LHCN-M2 (cell line): ENCODE measurements at places on chromosomes 7 and 10. TPM values are rescaled to one million over a fixed set of nuclear protein-coding genes. Genes with fewer than 3 reads are reported as not detected.

GRCh38 chr7:50190776-50191175 is 97.7 kb upstream of the ZPBP start:
- DNase-seq, result no peak

- peak; percentile 55 for DNase-seq
These were observed 8.0 kb upstream of the EPHA1 start for GRCh38 chr7:143416565-143417149.

- no peak for DNase-seq
These were observed 178.4 kb downstream of the ADARB2 start for GRCh38 chr10:1558906-1559305.

- peak; percentile 99 for DNase-seq
These were observed at the start of the genes MRPL32 and PSMA2 for GRCh38 chr7:42931834-42932651. MRPL32 (plus strand) TSS chr7:42932376; CDS start chr7:42932387, 11 bp downstream. PSMA2 (minus strand) TSS chr7:42932174; CDS start chr7:42932158, 16 bp downstream.

DNA sequence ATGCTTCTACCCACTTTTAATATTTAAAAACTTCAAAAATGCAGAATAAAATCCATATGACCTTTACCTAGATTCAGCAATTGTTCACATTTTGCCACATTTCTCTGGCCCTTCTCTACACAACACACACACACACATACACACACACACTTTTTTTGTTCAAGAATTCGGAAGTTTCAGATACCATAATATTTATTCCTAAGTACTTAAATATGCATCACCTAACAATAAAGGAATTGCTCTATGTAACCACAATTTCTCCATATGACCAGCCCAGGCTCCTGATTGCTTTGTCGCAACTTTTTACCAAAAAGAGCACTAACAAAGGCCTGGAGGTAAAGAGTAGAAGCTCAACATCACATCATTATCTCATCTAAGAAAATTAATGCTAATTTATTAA is 106.6 kb downstream of the FAS start:
- DNase-seq, result no peak

DNA sequence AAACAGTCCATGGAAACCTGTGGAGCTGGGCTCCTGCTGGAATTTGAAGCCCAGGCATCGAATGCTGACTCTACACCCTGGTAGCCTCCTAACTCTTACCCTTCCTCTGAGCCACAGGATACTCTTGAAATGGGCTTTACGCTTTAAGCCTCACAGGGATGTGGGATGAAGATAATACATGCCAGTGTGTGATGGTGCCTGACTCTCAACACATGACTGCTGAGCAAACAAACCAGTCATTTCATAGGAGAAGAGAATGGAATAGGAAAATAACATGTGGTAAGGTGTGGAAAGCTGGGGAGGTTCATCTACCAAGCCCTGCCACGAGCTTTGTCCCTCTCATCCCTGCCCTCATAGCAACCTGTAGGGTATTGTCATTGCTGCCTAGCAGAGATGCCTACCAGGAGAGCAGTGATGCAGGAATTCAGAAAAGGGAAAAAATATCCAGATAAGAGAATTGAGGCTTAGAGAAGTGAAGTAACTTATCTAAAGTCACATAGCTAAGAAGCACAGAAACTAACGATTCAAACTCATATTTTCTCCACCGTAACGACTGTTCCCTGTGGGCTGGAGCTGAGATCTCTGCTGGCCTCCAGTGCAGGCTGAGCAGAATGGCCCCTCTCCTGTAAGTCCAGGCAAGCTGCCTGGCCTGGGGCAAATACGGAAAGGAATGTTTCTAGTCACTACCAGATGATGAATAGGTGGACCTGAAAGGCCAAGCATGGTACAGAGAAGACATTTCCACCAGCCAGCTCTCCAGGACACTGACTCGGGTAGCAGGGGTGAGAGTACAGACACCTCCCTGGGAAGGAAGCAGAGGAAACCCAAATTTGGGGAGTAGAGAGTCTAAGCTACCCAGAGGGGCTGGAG is 90.2 kb upstream of the DUSP5 start:
- DNase-seq, result no peak

DNA sequence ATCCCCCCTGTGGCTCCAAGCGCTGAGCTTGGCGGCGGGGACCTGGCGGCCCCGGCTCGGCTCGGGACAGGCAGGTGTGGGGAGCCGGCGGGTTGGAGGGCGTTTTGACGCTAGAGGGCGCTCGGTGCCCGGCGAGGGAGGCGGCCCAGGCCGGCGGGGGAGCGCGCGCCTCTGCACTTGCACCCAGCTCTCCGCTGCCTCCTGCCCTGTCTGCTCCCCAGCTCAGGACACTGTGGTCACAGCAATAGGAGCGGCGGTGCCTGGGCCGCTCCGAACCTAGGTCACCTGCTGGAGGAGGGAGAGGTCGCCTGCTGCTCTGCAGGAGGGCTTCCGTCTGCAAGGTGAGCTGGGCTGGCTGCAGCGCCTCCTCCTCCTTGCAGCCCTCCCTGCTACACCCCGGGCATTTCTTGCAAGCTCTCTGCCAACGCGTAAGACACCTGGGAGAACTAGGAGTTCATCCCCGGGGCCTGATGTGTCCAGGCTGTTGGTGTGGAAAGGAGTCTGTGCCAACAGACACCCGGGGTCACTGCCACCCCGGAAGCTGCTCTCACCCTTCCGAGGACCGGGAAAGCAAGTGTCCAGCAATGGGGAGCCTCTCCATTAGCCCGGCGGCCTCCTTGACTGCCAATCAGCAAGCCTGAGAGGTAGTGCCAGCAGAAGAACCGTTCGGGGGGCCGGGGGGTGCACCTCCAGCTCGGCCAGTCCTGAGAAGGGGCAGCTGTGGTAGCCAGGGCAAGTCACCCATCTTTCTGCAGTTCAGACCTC is 620.4 kb downstream of the GALNT17 start:
- DNase-seq, result no peak

DNA sequence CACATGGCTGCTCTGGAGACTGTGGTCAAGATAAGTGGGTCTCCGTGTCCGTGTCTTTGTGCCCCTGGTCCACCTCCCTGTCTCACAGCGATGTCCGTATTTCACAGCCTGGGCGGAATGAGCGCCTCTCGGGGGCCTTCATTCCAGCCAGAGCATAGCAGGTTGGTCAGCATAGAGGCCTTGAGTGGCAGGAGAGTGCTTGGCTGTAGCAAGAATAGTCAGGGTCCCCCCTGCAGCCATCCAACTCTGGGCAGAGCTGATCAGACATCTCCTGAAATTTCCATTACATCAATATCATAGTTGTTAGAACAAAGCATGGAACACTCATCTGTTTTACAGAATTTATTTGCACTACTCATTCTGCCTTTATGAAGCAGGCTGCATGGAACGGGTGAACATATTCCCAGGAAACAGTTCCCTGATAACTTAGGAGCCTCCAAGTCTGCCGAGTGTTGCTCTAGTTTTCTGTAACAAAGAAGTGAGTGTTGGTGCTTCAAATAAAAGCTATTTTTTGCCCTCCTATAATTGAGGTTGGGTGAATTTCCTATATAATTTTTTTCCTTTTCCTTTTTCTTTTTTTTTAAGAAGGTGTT is 255.3 kb downstream of the INHBA start:
- DNase-seq, result no peak

DNA sequence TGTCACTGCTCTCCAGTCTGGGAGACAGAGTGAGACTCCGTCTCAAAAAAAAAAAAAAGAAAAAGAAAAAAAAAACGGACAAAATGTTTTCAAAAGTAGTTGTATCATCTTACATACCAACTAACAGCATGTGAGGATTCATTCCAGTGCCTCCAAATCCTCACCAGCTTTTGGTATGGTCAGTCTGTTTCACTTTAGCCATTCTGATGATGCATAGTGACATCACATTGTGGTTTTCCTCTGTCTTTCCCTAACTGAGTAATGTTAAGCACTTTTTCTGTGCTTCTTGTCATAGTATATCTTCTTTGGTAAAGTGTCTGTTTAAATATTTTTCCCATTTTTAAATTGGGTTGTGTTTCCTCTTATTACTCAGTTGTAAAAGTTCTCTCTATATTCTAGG is 251.4 kb upstream of the CTBP2 start:
- DNase-seq, result peak; percentile 77

DNA sequence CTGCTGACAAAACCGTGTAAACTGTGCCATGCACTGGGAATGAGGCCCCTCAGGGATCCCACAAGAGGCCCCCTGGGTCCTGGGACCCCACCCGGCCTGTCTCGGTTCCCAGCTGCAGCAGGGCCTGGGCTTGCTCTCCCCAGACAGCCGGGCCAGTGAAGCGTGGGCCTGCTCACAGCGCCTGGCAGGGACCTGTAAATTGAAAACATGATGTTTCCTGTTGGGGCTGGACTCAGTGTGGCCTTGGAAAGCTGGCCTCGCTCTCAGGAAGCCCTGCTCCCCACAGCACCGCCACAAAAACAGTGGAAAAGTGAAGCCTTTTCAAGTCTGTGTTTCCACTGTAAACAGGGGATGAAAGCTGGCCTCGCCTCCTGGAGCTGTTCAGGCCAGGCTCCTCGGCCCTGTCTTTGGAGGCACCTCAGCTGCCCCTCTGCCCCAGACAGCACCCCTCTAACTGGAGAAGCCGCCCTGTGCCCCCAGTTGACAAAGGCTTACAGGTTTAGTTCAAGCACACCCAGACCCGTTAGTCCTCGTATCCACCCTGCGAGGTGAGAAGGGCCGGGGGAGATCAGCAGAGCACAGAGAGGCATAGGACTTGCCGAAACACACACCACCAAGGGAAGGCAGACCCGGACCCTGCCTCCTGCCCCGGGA is 108.3 kb downstream of the ZMIZ1 start:
- no peak for DNase-seq

DNA sequence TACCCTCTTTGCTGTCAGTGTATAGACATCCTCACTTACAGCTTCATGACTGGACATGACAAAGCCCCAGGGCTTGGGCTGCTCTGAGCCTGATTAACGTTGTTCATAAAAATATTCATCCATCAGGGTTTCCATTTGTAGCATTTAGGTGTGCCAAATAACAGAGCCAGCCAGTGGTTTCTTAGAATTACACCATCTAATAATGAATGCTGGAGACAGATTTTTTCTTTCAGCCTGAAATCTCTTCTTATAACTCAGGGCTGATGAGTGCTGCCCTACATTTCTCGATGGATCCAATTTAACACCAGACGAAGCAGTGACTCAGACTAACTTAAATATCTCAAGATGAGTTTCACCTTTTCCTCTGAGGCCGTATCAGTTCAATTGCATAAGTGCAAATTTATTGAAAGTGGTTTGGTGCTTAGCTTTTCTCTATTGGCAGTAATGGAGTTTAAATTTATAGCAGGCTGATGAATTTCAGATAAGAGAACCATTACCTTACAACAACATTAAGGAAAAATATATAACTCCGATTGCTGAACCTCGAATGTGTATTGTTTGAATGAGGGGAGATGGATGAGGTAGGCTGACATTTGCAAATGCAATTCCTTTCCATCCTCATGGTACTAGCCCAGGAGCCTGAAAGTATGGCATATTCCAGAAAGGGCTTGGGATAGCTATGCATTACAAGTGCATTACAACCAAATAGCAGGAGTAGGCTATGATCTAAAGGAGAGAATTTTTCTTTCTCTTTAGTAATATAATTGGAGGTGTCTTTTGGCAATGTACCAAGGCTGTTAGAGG is 900.6 kb downstream of the KCNMA1 start:
- no peak for DNase-seq

- peak; percentile 32 for DNase-seq
These were observed 25.6 kb downstream of the IRF5 start for GRCh38 chr7:128963327-128963757.

DNA sequence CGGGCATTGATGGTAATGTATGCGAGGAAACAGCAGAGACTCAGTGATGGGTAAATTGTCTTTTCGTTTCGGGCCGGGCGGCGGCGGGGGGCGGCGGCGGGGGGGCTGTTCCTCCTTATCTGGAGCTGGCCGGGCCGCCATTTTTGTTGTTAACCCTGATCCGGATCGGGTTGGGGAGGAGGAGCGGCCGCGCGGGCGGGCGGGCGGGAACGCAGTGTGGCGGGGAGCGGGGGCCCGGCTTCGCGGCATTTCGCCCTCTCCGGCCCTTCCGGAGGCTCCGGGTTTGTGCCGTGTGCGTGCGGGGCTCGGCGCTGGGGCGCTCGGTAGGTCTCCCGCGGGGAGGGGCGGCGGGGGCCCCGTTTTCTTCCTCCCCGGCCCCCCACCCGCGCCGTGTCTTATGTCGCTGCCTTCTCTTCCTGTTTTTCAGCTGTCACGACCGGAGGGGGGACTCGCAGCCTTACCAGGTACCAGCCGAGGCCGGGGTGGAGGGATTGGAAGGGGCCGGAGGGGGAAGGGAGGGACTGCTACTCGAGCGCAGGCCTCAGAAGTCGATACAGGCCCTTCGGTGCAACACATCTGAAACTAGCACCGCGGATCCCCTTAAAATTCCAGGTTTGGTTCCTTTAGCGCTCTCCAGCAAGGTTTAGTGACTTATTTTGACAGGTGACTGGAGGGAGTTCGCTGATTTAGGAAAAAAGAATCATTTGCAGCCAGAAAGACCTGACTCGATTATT is 820 bp downstream of the WAC start:
- peak; percentile 36 for DNase-seq

- DNase-seq, result peak; percentile 75
These were observed 38.9 kb upstream of the ANKRD1 start for GRCh38 chr10:90959826-90960225.

DNA sequence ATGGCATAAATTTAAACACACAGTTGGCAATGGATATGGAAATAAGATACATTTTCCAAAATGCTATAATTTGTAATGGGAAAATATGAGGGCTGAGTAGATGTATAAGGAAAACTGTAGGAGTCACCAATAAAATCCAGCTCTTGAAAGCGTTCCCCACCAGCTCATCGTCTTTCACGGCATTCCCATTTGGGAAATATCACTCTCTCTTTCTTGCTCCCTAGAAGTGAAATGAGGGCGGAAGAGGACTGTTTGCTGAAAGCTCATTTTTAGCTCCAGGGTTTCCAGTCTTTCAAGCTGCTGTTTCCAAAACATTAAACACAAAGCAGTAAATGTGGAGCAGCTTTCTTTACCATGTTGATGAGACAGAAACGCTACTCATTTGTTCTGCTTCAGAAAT is 104.6 kb upstream of the SFMBT2 start:
- no peak for DNase-seq

PNLIPRP2 gene
- total RNA-seq, result not detected in 2 replicates

PIK3CG gene
- total RNA-seq, result not detected in 2 replicates

ADRB1 gene
- 0.11 and 0.13 TPM in 2 replicates for total RNA-seq

KAZALD1 gene
- total RNA-seq, result 15.1 and 16.1 TPM in 2 replicates

STEAP4 gene
- 0.11 and 0.13 TPM in 2 replicates for total RNA-seq

NOD1 gene
- 14.3 and 17.5 TPM in 2 replicates for total RNA-seq

CLIP2 gene
- total RNA-seq, result 37.1 and 39.4 TPM in 2 replicates

MRLN gene
- not detected in 2 replicates for total RNA-seq

TBX20 gene
- not detected in 2 replicates for total RNA-seq
